ENCODE measurements at places on chromosomes 7 and 10.

DNA sequence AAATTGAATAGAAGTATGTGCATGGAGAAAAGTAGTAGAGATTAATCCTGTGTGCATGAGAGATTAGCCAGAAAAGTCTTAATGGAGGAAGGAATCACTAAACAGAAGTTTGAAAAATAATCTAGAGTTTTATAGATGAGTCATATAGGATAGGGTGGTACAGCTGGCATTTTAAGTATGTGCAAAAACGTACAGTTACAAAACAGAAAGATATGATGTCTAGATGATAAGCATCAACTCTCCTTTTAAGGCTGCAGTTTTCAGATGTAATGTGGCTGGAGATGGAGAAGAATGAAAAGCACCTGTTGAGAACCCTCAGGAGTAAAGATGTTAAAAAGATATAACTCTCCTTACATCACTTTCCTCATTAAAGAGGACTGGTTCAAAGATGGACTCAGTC lies 271.3 kb downstream of the STK31 start:
- no peak for DNase-seq

DNA sequence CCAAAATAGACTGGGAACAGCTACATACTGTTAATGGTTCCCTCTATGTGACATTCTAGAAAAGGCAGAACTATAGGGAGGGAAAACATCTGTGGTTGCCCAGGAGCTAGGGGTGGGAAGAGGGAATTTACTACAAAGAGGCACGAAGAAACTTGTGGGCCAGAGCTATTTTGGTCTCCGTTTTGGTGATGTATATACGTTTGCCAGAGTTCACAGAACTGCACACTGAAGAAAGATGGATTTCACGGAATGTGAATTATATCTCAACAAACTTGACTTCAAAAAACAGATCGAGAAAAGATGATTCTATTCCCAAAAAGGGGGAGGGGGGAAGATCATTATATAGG lies 386 bp upstream of the AS3MT start:
- no peak for DNase-seq

- DNase-seq: no peak
Observed at GRCh38 chr7:7138897-7139296, 43.4 kb upstream of the C1GALT1 start.

- no peak for DNase-seq
Observed at GRCh38 chr7:129017264-129017663, 37.6 kb downstream of the TNPO3 start.

- DNase-seq: no peak
Observed at GRCh38 chr7:27297356-27297755, 54.8 kb downstream of the EVX1 start.

DNA sequence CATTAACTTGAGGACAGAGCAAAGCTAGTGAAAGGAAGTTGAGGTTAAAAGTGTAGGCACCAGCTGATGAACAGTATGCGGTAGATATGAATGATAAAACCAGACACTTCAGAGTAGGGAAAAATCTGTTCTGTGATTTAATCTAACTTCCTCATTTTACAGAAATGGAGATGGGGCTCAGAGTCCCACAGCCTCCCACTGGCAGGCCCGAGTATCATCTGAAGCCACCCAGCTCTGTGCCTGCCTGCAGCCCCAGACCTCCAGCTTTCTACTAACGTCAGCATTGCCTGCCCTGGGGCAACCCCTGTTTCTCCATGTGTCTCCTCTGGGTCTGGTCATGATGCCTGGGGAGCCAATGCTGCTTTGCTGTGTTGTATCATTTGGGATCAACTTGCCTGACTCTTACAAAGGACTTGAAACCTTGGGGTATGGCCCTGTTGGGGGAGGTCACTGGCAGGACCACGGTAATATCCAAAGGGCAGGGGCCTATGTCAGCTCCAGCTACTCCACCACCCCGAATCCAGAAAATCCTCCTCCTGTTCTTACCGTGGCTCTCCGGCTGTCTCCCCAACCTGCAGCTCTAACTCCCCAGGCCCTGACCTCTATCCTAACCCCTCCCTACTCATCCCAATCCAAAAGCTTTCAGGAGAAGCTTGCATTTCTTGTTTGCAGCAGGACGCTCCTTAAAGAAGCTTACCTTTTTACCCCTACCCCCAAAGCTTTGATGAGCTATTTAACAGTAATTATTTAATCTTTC lies 56.2 kb upstream of the NPY start:
- no peak for DNase-seq

GRCh38 chr7:40586197-40586596 lies 451.4 kb downstream of the SUGCT start:
- DNase-seq: peak; percentile 39

DNA sequence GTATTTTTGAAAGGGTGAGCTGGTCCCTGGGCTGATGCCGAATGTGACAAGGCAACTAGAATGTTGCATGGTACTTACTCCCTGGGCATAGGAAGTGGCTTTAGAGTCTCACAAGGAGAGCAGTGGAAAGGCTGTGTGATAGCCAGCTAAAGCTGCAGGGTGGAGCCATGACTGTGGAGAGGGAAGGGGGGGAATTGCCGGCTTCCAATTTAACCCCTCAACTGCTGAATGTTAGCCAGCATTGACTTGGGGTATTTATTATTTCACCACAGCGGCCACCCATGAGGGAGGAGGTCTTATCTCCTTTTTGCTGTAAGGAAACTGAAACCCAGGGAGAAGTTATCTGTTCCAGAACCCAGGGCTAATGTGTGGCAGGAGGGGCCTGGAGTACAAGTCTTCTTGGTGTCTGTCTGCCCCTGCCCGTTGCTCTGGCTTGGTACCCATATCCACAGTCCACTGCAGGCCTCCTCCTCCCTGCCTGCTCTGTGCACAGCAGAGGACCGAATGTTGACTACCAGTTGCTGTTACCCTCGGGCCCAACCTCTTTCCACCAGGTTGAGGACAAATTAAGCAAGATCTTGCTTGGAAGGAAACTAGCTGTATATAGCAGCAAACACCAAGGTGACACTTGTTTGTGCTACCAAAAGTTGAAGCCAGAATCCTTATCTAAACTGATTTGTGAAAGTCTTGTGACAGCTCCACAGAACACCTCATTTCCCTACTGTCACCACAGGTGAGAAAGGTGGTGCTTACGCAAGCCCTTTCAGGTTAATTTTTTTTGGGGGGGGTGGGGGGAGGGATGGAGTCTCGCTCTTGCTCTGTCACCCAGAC lies 37.6 kb downstream of the WBP1L start:
- no peak for DNase-seq

DNA sequence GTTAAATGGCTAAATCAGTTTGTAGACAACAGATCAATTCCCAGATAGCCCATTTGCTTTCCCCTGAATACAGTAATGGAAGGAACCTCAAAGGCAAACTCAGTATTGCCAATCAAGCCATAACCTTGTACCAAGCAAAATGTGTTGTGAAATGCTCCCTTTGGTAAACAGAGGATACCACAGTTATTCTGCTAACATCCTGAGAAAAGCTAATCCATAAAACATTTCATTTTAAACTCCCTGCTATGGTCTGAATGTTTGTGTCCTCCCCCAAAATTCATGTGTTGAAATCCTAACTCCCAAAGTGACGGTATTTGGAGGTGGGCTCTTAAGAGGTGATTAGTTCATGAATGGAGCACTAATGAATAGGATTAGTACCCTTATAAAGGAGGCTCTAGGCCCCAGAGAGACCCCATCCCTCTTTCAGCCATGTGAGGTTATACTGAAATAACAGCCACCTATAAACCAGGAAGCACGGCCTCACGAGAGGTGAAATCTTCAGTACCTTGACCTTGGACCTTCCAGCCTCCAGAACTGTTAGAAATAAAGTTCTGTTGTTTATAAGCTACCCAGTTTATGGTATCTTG lies 89.3 kb upstream of the RNF148 start:
- no peak for DNase-seq

All from bone marrow (tissue), 2 donors.